ENCODE measurements at places on chromosomes 1 and 21.

GRCh38 chr1:238649200-238649599 lies 737.2 kb upstream of the CHRM3 start:
- DNase-seq, result no peak

DNA sequence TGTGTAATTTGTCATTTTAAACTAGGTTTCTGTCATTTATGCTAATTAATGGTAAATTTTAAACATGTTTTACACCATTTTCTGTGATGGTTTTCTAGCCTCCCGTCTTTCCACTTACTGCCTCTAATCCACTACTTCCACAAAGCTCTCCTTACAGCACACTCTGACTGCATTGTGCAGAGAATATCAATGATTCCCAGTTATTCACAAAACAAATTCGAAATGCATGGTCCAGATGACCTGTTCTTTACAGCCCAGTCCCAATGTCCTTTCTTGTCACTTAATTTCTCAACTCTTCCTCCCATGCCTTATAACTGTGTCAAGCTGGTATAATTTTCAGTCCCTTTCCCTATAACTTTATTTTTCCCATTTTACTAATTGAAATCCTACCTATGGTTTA lies 770.5 kb downstream of the USP25 start:
- DNase-seq, result no peak

DNA sequence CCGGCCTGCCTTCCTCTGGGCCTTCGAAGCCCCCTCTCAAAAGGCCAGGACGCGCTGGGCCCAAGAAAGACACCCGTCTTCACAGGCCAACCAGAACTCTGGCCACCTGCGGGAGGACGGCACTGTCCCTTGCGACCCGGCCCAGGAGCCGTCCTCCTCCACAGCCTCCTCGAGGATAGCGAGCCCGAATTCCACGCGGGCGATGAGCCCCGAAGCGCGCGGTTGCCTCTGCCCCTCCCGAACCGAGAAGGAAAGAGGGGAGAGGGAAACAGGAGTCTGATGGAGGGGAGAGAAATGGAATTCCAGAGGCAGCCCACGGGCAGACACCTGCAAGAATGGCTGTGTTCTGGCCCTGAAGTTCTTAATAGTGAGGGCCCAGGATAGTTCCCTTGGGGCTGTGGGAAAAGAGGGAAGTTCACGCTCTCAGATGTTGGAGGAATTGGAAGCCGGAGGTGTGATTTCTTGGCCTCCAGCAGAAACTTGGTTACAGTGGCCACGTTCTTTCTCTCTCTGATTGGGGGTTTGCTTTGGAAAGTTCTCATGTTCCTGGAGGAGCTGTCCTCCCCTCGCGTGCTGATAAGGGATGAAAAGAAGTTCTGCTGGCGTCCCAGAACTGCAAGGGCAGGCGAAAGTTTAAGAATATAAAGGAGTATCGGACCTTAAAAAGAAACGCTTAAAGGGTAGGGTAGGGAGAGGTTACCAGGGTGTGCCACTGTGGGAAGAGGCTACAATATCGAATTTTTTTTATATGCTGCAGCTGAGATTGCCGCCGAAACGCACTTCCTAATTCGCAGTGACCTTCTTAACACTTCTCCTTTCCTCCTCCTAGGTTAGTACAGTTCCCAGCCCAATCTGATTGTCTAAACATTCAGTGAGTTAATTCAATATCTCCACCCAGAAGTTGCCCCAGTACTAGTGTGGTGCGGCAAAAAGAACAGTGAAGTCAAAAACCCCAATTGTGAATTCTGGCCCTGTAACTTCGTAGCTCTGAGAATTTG lies 5.8 kb upstream of the SLC44A5 start:
- DNase-seq, result no peak

GRCh38 chr1:224042557-224043118 lies 71.3 kb upstream of the FBXO28 start:
- DNase-seq, result no peak

- DNase-seq, result no peak
Observed at GRCh38 chr1:43241413-43241836, 28.4 kb upstream of the TMEM125 start.

DNA sequence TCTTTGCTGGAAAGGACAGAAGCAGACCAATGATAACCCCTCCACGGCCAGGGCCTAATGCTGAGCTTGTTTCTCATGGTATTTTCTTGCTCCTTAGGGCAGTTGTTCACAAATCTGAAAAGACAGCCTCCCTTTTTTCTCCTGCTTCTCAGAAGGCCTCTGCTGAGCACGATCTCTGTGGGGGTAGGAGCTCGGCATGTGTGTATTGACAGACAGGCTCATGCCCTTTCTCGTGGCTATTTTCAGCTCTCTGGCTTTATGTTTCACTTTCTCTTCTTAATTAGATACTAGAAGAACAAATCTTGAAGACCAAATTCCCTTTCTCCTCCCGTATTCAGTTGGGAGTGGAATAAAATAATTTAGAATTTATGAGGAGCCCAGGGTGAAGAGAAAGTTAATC lies 768 bp upstream of the RIIAD1 start:
- no peak for DNase-seq

GRCh38 chr1:244865028-244865371 lies 657 bp upstream of the HNRNPU start:
- DNase-seq, result no peak

DNA sequence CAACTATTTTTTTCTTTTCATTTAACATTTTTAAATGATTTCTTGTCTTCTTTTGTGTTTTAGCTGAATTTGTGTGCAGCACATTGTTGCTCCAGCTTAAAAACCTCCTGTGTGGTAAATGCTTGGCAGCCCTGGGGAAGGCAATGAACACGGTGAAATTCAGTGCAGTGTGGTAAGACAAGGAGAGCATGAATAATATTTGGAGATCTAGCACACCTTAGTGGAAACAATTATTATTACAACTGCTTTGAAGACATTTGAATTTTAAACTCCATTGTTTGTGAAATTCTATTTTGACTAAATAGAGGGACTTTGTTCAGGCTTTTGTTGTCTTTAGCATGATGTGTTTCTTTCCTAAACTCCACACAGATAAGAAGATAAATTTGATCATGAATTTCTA lies 242.6 kb upstream of the CXADR start:
- peak; percentile 5 for DNase-seq

DNA sequence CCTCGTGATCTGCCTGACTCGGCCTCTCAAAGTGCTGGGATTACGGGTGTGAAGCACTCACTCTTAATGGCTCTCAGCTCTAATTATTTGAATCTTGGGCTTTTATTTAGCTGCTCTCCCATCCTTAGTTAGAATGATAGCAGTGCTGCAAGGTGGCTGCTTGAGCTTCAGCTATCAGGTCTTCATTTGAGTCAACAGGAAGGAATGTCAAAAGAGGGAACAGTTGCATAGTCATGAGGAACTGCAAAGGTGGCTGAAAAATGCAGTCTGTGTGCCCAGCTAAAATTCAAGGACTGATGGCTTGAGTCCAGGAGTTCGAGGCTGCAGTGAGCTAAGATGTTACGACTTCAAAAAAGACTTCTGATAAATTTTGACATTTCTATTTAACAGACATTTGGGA lies 55.6 kb downstream of the UCK2 start:
- DNase-seq, result no peak

DNA sequence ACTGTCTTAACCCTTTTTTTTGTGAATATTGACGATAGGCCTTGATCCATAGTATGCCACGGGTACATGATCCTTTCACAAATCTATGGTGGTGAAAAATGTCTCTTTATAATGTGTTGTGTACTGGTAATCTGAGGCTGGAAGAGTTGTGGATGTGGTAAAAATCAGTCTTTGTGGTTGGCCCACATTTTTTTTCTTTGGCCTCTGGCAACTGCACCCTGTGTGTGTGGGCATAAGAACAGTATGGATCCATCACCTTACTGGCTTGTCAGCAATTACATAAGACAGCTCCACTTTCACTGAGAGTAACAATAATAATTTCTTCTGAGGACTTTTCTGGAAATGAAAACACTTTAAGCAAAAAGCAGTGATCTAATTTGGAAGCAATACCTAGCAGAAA lies 101.6 kb downstream of the GABPA start:
- no peak for DNase-seq

GRCh38 chr1:222057162-222057561 lies 315.3 kb upstream of the DUSP10 start:
- no peak for DNase-seq

- DNase-seq, result no peak
Observed at GRCh38 chr1:157438146-157438545, 114.2 kb downstream of the FCRL5 start.

DNA sequence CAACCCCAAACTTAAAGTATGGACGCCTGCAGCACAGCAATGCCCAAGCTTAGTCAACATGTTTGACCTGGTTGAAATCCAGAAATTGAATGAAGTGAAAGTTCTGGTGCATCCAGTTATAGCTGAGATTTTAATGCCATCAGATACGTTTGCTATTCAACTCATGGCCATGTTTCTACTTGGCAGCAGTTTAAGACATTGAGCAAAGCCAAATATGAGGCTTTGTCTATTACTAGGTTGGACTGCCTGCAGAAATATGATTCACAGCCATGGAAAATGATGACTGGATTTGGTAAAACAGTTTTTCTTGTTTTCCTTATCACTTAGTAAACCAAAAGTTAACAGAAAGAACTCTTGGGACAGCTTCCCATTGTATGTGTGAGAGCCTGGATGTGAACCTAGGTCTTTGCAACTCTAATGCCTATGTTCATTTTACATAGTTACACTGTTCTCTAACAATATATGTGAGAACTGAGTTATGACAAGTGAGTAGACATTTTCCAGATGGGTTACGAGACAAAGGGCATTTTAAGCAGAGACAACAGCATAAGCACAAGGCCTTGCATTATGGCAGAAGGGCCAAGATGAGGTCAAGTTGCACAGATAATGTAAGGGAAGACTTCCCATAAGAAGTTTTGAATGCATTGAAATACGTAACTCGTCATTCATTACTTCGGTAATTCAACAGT lies 32.4 kb upstream of the MYSM1 start:
- DNase-seq, result no peak

DNA sequence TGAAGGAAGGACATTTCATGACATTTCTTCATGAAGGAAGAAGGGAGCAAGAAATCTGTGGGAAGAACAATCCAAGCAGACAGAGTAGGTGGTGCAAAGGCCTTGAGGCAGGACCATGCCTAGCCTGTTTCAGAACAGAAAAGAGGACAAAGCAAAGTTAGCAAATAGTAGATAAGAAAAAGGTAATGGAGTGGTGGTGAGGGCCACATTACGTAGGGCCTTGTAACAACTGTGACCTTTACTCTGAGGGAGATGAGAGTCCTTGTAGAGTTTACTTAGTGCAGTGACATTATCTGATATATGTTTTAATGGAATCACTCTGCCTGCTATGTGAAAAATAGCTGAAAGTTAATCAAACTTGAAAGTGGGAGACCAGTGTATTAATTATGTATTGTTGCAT lies 6.4 kb upstream of the TSNAX start:
- no peak for DNase-seq

DNA sequence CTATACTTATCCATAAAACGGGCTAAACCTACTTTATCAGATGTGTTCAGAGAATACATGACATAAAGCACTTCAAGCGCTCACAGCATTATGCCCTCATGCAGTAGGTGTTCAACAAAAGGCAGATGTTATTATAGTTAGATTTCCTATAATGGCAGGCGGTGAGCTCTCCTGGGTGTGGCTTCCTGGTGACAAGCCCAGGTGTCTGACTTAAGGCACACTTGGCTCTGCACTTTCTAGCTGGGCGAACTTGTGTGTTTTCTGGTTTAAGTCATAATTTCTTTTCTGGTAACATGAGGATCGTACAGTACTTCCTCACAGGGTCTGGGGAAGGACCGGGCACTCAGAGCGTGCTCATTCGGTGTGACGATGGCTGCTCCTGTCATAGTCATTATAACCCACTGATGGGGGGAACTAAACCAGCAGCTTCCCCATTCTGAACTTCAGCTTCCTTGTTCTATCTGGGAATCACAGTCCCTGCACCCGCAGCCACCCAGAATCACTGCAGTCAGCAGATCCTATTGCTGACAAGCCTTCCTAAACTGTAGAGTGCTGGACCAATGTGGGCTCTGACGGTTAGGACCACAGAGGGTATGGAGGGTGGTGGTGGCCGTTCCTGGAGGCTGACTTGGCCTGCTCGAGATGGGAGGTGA lies 52.8 kb downstream of the IGSF21 start:
- DNase-seq, result no peak

GRCh38 chr21:36175771-36176565 lies 19.3 kb downstream of the DOP1B start:
- DNase-seq, result no peak

DNA sequence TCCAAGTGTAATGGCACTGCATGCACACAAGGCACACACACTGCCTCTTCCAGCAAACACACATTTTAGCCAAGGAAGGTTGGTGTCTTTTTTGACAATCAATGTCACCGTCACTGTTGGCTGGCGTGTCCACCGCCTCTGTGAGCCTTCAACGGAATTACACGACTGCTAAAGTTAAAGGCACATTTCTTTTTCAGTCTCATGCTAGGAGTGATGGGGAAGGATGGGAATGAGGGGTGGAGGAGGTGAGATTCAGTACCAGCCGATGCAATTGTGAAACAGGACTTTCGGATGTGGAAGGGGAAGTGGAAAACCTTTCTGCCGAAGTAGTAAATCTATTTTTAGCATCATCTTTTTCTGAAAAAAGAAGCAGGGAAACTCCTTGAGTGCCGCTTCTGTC lies 1.4 kb downstream of the ELAVL4 start:
- no peak for DNase-seq

GRCh38 chr1:245458761-245459174 lies 304.0 kb downstream of the KIF26B start:
- DNase-seq, result no peak

DNA sequence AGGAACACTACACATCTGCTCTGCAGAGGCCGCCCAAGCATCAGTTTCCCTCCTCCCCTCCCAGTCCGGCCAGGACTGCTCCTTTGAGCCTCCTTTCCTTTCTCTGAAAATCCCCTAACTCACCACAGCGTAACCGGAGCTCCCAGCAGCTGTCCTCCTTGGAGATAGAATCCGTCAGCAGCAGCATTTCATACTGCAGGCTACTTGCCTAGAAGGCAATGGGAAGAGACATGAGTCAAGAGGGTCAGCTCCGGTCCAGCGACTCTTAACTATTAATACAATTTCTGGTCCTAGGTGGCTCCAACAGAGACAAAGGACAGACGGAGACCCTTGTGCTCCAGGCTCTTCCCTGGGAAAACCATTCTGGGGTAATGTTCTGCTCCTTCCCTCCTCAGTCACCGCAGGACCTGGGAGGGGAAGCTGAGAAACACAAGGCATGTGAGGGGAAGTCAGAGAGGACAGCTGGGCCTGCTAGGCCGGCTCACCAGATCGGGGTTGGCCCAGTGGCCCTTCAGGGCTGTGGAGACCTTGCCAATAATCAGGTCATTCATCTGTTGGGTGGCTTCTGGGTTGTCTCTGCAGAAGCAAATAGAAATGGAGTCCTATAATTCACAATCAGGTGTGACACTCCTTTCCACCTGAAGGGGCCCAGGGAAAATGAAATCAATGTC lies 99.7 kb downstream of the UBR4 start:
- no peak for DNase-seq

- DNase-seq, result no peak
Observed at GRCh38 chr1:157240495-157241184, 102.4 kb upstream of the ETV3 start.

DNA sequence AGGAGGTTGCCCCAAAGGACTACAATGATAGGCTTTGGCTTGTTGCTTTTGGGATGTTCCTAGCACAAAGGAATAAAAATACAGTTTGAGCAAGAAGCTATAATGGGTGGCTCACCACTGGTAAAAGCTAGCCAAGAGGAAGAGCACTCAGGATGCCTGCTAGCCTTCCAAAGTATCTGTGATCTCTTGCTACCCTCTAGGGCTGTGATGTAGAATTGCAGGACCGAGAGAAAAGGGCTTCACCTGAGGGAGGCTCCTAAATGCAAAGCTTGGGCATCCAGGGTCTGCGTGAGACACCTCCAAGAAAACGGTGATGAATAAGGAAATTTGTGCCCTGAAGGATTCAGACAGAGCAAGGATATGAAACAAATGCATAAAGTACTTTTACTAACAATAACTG lies 17.7 kb downstream of the IVL start:
- no peak for DNase-seq
